ENCODE measurements at places on chromosomes 12 and 14. TPM values are rescaled to one million over a fixed set of nuclear protein-coding genes. Genes with fewer than 3 reads are reported as not detected.

DNA sequence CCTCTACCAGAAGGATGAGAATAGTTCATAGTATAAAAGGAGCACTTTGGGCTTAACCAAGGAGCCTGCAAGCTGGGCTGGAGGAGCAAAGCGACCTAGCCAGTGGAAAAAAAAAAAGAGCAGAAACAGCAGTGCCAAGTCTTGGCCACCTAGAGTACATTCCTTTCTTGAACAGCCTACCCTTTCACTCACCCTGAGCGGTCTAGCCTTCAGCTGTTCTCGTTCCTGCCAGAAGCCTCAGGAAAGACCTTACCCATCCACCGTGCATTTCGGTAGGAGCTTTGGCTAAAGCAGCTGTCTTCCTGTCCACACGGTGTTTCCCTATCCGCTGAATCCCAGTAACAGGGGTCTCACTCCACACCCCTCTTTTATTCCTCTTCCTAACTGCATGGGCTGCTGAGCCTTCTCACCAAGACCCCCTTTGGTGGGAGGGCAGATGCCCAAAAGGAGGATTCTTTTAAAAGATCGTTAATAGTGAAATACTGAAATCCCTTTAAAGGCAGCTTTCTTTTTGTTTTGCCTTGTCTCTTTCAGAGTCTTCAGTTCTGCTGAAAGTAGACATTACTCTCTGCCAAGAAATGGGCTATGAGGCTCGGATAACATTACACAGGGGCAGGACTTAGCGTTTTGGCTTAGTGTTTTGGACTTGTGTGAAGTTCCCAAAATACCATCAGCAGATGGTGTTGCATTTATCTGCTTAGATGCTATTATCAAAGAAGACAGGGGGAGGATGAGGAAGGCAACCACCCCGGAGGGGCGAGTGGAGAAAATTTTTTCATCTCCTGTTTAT lies 88.5 kb upstream of the METAP2 start:
- DNase-seq, result peak; percentile 21

DNA sequence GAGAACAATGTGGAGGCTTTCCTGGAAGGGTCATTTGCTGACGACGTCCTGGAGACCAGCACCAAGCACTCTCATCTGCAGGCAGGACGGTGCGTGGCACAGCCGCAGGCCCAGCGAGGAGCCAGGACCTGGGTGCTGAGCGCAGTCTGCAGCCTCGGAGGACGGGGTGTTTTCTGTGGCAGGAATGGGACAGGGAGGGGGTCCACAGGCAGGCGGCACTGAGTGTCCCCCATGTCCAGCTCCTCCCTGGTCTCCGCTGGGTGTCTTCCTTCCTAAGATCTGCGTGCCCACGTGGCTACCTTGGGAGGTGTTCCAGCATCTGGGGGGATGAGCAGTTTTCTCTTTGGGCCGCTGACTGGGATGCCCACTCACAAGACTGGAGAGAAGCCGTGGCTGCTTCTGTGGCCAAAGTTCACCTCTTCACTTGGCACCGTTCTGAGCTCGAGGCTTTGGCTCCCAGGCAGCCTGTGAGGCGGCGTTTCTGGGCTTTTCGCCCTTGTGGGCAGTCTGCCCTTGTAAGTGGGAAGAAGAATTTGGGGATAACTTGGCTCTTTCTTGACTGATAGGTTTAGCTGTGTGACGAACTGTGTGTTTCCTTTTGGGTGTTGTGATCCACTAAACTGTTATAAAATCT lies 72.2 kb downstream of the NOC4L start:
- DNase-seq, result no peak

DNA sequence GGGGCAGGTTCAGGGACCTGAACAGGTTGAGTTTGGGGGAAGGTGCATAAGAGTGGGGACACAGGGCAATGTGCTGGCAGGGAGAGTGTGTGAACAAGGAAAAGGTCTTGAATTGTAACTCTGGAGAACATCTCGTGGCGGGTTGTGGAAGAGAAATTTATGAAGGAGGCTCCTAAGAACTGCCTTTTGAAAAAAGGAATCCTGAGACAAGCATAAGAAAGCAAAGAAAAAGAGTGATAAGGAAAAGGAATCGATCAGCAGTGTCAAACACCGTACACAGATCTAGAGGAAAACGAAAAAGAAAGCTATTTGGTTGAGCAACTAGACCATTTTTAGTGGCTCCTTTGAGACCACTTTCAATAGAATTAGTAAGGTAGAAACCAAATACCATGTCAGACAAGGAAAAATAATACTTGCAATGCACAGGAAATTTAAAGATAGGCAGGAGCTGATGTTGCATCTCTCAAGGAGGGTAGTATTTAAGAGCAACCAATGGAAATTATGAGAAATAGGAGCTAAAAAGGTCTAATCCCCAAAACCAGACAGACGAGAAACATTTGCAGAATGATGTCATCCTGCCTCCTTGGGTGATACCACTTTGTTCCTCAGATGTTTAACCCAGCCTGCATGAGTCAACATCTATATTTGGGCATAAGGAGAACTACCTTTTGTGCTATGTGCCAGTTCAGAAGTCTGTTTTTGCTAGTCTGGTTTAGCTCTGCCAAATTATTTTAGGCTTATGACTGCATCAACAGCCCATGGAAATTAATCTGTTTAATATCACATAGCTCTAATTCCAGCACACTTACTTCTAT lies 64.5 kb upstream of the STK38L start:
- DNase-seq, result peak; percentile 76

GRCh38 chr14:67332468-67332867 lies 27.1 kb downstream of the ATP6V1D start:
- no peak for DNase-seq

DNA sequence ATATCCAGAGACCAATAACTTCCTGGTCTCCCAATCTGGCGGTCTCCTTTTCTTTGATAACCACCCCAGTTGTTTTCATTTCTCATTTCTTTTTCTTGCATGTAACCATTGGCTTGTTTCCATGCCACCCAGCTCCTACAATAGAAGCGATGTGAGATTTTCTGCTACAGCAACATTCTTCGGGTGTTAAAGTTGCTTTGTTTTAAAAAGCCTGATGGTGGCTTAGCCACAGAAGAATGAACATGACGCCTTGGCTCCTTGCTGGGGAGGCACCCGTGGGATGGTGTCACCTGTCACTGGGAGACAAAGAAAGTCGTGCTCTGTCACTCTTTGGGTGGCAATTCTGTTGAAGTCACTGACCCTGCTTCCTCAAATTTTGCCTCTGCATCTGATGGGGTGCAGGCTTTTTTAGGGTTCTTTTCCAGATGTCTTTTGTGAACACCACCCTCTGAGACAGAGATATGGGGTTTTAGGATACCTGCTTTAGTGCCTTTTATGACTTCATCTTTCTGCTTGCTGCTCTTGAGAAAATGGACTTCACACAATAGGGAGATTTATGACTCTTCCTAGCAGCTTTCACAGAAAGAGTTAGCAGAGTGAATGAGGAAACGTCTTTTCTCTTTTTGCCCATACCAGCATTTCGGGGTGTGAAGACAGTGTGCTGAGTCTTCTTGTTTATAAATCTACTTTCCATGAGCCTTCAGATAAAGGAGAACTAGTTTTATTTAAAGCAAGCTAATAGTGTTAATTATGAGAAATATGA lies 265.3 kb upstream of the TBX3 start:
- no peak for DNase-seq

GRCh38 chr12:82625523-82625922 lies 61.2 kb upstream of the TMTC2 start:
- DNase-seq, result no peak

DNA sequence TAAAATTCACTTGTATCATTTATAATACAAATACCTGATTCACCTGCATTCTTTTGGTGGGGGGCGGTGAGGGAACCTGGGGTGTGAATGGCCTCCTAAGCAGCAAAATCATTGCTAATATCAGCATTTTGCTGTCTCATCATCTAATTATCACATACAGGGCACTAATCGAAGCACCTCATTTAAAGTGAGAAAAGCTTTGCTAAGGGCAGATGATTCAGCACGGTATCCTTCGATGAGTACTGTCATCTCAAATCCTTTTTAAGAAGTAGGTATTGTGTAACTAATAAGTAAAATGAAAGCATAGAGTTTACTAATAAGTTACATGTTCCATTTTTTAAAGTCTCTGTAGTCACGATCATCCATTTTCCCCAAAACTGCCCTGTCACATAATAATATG lies 278.1 kb upstream of the SOX5 start:
- DNase-seq, result no peak

- DNase-seq, result no peak
These were observed 17.2 kb downstream of the NOXRED1 start for GRCh38 chr14:77406086-77406485.

DNA sequence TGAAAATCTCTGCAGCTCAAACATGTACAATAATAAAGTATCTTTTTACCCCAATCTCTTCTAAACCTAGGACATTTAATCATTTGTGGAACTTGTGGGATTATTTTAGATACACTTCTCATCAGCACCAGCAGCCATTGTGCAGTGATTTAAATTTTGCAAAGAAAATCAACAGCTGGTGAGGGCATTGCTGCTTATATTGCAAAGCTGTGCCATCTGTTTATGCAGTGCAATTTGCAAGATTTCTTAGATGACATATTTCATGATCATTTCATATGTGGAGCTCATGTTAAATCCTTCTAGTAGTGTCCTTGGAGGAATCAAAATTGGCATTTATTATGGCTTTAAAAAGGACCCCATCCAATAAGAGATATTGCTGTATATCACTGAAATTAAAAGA lies 320.7 kb downstream of the BTG1 start:
- DNase-seq, result no peak

- DNase-seq, result no peak
These were observed 129.4 kb upstream of the NPAS3 start for GRCh38 chr14:32809255-32809654.

GRCh38 chr12:122126713-122127597 lies 47.1 kb downstream of the IL31 start:
- no peak for DNase-seq

The CYP46A1 gene
- 0.14 TPM for polyA plus RNA-seq

The CCDC38 gene
- polyA plus RNA-seq, result not detected

The CCDC184 gene
- polyA plus RNA-seq, result 0.24 TPM

The WSCD2 gene
- not detected for polyA plus RNA-seq

The BCL2L2 gene
- 21.5 TPM for polyA plus RNA-seq

The SLC25A47 gene
- polyA plus RNA-seq, result not detected

The UNC79 gene
- polyA plus RNA-seq, result 0.04 TPM

All from AG04450 (cell line).